Activated gamma-delta T cell treated with Interleukin-2 at 50 U/mL for 16 hours (primary cell): ENCODE measurements at places on chromosomes 11 and 22.

- no peak for DNase-seq
These were observed 21.4 kb downstream of the XRCC6 start for GRCh38 chr22:41642331-41643110.

DNA sequence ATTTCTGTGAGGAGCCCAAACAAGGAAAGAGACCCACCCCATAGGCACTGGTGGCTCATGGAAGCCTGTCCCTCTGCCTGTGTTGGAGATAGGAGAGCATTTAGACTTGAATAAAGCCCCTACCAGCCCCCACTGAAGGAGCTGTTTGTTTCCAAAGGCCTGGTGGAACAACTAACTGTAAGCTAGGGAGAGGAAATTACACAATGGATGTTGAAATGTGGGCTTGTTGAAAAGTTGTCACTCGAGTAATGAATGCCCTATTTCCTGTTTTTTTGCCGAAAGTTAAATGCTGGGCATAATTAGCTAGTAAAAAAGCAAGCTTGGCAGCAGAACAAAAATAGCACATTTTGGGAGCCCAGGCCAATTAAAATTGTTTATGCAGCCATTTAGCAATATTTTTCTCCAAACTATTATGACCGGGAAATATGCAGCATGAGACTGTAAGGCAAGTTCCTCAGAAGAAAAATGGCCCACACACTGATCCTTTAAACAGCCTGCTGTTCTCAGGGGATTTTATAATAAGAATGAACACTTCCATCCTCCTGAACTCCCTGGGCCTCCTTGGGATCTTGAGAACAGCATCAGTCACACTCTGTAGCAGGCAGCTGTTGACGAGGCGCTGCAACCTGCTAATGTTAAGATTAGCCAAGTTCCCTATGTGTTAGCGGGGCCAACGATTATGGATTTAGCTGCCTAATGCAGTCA lies 38.6 kb upstream of the LMO2 start:
- DNase-seq: no peak

- no peak for DNase-seq
These were observed 145.3 kb downstream of the CRYBB2 start for GRCh38 chr22:25364736-25365241.

DNA sequence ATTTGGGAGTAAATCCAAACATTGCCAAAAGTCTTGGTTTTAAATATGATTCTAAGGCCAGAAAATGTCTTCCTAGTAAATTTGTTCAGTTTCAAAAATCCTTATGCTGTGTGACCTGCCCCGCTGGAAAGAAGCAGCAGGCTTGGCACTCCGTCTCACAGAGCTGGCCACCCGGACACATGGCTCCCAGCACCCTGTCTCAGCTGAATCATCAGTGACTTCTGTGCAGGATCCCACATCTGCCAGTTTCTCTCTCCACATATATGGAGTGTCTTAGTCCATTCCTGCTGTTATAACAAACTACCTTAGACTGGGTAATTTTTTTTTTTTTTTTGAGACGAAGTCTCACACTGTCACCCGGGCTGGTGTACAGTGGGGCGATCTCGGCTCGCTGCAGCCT lies 356.7 kb downstream of the TBC1D22A start:
- no peak for DNase-seq

DNA sequence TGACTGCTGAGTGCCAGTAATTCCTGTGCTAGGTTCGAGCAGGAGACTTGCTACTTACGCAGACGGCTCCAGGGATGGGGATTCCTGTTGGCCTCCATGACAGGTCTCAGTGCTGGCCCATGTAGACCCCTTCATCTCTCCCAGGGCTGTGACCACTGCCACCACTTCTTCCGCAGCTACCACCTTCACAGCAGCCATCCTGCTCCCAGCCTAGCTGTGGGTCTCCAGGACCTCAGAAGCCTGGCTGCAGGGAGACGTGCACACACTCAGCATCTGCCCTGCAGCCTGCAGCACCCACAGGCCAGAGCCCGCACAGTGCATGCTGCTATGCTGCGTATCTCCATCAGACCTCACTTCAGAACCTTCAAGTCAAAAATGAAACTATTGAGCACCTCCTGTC lies 1503.9 kb downstream of the BRD1 start:
- no peak for DNase-seq

GRCh38 chr11:64851831-64852351 lies 7.4 kb upstream of the CDC42BPG start:
- DNase-seq: no peak

- DNase-seq: no peak
These were observed 39.4 kb downstream of the MOV10L1 start for GRCh38 chr22:50129121-50129736.

DNA sequence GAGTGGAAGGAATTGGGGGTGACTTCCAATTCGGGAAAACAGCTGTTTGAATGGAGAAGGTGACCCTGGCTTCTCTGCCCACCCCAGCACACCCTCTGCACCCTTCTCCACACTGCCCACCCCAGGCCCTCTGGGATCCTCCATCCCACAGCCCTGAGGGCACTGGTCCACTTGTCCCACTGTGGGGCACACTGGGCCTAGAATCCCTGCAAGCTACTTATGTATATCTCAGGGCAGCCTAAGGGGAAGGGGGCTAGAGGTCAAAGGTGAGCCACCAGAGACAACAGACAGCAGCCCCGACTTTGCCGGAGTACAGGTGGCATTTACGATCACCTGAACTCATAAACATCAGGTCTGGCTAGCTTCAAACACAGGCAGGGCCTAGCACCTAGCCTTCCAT lies 673 bp upstream of the SCUBE2 start:
- DNase-seq: no peak

DNA sequence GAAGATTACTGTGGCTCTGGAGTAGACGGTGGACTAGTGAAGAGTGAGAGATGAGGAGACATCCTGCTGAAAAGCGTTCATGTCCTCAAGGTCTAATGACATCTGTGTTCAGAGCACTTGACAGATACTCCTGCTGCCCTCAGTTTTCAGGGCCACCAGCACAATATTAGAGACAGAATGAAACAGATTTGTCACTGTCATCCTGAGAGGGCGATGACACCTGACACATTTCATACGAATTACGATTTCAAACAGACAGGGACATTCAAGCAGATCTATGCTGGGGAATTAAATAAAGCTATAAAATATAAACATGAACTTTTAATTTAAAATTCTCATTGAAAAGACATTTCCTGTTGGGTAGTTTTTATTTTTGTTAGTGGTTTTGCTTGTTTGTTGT lies 29.1 kb downstream of the SVIP start:
- no peak for DNase-seq

DNA sequence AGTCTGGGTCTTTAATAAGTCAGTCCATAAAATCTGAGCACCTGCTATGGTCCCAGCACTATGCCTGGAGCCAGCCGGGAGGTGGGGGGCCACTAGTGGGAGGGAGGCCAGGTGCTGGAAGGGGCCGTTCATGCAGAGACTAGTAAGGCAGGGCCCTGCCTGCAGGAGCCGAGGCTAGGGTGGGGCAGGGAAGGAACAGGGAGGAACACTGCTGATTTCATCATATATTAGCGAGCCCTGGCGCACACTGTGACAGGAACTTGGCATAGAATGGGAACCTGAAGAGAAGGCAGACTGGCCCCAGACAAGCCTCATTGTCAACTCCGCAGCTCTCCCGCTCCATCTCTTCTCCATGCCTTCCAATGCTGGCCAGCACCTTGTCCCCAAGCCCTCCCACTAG lies 7.1 kb downstream of the VSIG10L2 start:
- DNase-seq: no peak

DNA sequence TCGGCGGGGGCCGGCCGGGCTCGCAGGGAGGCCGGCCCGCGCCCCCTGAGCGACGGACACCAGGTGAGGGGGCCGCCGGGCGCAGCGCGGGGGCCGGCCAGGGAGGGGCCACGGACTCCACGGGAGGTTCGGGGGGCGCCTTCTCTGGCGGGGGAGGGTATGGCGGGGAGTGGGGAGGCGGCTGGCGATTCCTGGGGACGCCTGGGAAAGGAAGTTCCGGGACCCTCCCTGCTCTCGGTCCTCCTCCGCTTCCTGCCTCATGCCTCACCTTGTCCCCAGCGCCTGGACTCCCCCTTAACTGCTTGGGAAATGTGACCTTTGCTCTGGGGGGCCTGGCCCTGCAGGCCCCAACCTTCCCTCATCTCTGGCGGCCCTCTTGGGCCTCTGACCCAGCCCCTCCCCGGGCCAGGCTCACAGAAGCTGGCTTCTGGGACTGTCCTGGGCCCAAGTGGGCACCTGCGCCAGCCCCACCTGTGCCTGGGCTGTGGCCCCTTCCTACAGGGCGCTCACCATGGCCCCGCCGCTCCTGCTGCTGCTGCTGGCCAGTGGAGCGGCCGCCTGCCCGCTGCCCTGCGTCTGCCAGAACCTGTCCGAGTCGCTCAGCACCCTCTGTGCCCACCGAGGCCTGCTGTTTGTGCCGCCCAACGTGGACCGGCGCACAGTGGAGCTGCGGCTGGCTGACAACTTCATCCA lies 516 bp downstream of the LRFN4 start:
- no peak for DNase-seq

GRCh38 chr11:824292-824880 lies 3.3 kb upstream of the CRACR2B start:
- no peak for DNase-seq

DNA sequence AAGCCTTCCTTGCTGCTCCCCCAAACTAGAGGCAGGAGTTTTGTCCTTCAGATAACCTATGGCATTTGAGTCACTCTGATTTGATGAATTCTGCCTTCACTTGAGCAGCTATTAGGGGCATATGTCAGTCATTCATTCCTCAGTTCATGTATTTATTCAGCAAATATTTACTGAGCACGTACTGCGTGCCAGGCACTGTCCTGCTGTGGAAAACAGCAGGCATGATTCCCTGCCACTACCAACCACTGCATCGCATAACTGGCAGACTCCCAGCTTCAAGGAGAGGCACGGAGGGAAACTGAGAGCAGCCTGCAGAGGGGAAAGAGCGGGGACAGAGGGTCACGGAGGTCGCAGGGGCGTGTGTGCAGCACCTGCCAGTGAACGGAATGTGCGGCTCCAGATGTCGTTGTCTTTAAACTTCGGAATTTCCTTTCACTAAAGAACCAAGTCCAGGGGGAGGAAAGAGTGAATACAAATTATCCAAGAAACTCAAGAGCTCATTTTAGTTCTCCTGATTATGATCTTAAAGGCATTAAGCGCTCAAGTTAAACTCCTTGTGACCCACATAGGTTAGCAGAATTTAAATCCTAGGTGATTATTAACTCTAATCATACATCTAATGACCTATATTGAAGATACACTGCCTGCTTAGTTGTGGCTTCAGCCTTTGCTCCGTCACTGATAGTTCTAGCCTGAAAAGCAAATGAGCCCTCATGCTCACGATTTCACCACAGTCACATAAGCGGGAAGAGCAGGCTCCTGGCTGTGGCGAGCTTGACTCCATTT lies 12.6 kb downstream of the PPARA start:
- DNase-seq: no peak

- DNase-seq: no peak
These were observed 3.8 kb downstream of the TPCN2 start for GRCh38 chr11:69052343-69053168.

GRCh38 chr11:109849946-109850345 lies 243.2 kb upstream of the ZC3H12C start:
- no peak for DNase-seq

DNA sequence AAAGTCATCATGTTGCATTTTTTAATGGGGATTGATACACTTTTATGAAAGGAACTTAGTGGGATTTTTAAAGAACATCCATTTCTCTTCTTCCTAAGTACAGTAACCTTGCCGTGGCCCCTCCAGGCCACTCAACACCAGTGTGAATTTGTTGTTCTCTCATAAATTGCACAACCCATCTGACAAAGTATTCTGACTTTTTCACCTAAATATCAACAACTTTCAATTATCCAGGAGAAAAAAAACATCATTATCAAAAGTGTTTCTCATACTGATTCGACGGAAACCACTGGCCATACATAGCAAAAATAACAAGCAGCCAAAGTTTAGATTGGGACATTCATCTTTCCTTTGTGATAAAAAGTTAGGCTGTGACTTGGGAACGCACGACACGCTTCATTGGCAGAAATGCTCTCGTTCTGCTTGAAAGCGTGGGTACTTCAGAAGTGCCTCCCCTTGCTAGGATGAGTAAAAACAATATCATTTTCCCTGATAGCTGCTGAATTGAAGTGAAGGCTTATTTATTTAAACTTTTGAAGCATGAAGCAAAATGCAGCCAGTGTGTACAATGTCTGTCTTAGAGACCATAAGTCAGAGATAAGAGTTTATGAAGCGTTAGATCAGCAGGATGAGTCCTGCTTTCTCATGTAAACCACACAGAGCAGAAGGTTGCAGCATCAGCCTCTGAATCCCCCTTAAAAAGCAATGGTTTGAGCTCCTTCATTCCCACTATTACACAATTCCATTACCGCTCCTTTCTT lies 20.6 kb upstream of the EIF3M start:
- DNase-seq: no peak

DNA sequence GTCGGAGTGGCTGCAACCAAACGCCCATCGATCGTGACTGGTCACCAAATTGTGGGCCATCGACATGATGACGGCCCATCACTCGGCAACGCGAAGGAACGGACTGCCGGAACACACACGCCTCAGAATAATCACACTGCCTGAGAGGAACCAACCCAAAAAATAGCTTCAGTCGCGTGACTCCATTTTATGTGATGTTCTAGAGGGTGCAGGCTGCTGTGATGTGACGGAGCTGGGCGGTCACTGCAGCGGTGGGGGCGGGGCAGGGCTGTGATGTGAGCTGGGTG lies 174.6 kb downstream of the CTTN start:
- no peak for DNase-seq

DNA sequence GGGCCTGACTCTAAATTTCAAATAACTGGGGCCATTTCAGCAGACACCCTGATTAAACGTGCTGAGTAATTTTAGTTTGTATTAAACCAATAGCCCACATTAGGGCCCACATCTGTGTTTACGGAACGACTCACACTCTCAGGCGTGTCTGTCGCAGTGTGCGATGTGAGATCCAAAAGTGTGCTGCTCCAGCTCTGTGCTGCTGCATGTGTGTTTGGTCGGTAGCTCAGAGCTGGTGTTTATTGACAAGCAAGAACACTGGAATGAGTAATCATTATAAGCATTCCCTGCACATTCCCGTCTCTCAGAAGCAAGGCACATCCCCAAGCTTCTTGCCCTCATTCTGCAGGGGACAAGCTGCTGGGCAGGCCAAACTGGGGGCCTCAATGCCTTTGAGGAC lies 7.8 kb downstream of the OPCML start:
- no peak for DNase-seq

DNA sequence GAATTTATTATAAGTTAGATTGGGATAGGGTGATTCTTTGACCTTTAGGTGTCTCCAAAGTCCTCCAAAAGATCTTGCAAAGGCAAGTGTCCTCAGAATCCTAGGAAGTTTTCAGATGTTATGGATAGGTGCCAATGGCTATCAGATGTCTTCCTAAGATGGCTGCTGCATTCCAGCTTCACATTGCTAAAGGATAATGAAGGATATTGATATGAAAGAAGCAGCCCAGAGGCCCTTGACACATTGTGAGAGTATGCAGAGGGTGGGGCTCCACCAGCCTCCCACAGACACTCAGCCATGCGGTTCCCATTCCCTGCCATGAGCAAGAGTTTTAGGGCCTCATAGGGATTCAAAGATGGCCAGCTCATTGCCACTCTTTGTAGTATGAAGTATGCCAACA lies 22.3 kb upstream of the GLYATL2 start:
- DNase-seq: no peak

GRCh38 chr22:47854251-47854650 lies 1091.8 kb downstream of the TBC1D22A start:
- no peak for DNase-seq
